Stimulated activated CD8-positive, alpha-beta memory T cell treated with anti-CD3 and anti-CD28 coated beads, Interleukin-15, amount 100 ng/mL, for 48 hours (primary cell): ENCODE measurements at places on chromosomes 2 and 18.

- DNase-seq: peak; percentile 46
These were observed 234.4 kb upstream of the EPAS1 start for GRCh38 chr2:46062637-46063412.

- DNase-seq: no peak
These were observed 154.0 kb downstream of the LAMA1 start for GRCh38 chr18:6963452-6964097.

DNA sequence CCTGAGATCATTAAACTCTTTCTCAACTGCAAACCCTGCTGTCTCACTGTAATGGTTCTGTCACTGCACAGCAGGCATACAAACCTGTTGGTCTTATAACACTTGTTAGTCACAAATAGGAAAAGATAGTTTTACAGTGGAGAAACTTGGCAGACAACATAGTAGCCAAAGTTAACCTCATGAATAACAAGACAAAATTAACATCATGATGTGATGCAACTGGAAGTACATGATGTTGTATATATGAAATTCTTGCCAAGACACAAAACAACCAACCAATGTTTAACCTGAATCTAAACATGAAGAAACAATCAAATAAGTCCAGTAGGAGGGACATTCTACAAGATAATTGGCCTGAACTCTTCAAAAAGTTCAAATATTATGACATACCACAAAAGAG lies 189.3 kb downstream of the RNF152 start:
- no peak for DNase-seq

DNA sequence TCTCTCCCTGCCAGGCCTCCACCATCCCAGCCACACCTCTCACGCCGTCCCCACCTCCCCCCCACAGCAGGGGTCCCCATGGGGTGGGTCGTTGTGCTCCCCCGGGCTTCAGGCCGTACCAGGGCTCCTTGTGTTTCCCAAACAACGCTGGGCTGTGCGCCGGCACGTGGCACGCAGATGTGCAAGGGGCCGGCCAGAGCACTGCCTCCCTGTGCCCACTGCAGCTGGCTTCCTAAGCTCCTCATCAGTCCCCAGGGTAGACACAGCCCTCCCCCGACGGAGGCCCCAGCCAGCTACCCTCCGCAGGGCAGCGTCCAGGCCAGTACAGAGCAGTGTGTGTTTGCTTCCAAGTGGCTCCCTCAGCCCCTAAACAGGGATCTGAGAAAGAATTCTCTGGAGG lies 34.0 kb downstream of the BIN1 start:
- DNase-seq: no peak

DNA sequence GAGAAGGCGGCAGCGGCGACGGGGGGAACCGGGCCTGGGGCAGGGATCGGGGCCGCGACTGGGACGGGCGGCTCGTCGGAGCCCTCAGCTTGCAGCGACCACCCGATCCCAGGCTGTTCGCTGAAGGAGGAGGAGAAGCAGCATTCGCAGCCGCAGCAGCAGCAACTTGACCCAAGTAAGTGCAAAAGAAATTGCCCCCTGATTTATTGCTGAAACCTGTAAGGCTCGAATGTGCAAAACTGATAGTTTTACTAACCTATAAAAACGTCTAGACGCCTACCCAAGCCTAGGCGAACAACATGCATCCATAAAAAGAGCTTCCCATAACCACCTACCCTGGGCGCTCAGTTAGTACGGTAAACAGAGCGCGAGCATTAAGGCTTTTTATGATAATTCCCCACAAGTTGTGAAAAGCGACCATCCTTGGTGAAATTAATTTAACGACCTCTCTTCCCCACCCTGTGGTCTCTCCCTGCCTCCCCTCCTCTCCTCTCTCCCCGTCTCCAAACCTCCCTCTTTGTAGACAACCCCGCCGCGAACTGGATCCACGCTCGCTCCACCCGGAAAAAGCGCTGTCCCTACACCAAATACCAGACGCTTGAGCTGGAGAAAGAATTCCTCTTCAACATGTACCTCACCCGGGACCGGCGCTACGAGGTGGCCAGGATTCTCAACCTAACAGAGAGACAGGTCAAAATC lies 1.0 kb downstream of the HOXD9 start:
- no peak for DNase-seq

GRCh38 chr2:105943977-105944376 lies 199.3 kb downstream of the NCK2 start:
- DNase-seq: no peak

DNA sequence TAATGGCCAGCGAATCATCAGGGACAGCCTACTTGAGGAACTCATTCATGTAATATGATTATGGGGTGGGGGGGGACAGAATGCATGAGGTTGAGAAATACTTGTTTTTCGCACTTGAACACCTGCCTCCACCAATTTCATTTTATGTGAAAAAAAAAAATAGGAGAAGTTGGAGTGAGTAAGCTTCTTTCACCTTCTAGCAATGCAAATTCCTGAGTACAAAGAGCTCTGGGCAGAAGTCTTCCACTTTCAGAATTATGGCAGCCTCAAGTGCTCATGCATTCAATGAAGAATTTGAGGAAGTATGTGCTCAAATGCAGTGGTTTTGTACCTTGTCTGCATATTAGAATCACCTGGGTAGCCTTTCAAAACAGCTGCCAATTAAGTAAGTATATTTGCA lies 40.1 kb upstream of the GPD2 start:
- DNase-seq: no peak

- no peak for DNase-seq
These were observed 62.9 kb downstream of the KCNE4 start for GRCh38 chr2:223114917-223115316.

GRCh38 chr2:13543550-13543949 lies 826.8 kb downstream of the TRIB2 start:
- no peak for DNase-seq

GRCh38 chr2:120949027-120949956 lies 213.6 kb downstream of the GLI2 start:
- DNase-seq: no peak

DNA sequence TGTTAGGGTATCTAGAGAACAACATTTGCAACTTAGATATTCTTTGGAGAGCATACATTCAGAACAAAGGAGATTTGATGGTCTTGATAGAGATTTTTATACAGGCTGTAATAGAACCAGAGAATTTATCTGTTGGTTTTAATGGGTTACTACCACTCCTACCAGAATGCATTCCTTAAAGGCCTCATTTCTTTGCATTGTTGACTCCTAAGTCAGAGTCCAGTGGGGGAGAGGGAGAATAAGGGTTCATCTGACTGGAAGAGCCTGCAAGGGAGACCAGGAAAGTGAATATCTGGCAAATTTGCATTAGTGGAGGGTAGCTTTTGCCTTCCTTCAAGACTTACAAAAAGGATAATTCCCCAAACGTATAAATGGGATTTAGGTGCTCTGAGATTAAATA lies 29.7 kb downstream of the AGPS start:
- DNase-seq: no peak

DNA sequence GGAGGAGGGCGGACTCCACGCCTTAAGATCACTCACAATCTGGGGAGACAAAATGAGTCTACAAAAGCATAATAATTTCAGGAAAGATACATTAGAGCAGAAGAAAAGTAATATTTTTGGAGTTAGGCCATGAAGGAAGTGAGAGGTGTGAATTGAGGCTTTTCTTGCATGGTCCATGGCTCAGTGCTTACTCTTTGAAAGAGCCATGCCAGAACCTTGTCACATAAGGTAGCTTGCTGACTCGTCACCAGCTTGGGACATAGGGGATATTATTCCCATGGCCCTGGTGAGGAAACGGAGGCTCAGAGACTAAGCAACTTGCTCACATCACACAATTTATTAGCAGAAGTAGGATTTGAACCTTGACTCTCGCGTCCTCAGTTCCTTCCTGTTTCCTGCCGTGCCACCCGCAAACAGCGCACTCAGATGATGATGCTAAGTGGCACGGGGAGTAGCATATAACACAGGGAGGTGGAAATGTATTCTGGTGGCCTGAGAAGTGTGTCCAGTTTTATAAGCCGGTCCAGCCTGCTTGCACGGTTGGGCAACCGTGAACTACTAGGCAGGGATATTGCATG lies 312.2 kb upstream of the EPAS1 start:
- DNase-seq: no peak

DNA sequence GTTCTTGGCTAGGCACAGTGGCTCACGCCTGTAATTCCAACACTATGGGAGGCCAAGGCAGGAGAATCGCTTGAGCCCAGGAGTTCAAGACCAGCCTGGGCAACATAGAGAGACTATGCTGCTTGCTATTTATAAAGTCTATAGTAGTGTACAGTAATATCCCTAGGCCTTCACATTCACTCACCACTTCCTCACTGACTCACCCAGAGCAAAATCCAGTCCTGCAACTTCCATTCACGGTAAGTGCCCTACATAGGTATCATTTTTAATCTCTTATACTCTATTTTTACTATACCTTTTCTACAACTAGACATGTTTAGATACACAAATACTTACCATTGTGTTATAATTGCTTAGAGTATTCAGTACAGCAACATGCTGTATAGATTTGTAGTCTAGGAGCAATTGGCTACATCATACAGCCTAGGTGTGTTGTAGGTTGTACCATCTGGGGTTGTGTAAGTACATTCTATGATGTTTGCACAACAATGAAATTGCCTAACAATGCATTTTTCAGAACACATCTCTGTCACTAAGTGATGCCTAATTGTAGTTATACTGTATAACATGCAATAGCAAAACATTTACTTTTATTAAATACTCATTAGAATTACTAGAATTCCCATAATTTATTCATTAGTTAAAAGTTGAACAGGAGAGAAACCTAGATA lies 8.8 kb downstream of the DHX57 start:
- DNase-seq: no peak

- no peak for DNase-seq
These were observed 56.9 kb downstream of the COMMD1 start for GRCh38 chr2:61962095-61962984.

- no peak for DNase-seq
These were observed 94.6 kb downstream of the TLK1 start for GRCh38 chr2:171066110-171066509.

DNA sequence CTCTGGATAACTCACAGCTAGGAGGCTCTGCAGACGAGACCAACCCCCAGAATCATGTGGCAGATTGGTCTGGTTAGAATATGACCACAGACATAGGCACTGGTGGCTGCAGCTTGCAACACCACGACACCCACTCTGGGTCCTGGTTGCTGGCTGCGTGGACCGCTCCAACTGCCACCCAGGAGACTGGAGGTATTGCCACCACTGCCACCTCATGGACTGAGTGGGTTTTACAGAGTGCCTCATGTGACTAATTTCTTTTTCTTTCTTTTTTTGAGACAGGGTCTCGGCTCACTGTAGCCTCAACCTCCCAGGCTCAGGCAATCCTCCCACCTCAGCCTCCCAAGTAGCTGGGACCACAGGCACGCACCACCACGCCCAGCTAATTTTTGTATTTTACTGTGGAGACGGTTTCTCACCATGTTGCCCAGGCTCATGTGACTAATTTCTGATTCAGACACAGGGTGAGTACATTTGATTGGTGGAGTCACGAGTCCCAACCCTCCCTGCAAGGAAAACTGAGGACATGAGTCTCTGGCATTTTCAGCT lies 29.9 kb upstream of the NT5DC4 start:
- DNase-seq: no peak

DNA sequence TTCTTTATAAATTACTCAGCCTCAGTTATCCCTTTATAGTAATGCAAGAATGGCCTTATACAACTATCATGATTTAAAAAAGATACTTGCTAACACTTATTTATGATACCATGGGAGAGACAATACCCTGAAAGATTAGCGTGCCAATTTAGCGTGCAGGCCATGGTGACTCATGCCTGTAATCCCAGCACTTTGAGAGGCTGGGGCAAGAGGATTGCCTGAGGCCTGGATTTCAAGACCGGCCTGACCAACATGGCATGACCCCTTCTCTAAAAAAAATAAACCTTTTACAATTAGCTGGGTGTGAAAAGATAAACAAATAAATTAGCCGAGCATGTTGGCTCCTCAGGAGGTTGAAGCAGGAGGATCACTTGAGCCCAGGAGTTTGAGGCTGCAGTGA lies 493.4 kb upstream of the FSIP2 start:
- no peak for DNase-seq

DNA sequence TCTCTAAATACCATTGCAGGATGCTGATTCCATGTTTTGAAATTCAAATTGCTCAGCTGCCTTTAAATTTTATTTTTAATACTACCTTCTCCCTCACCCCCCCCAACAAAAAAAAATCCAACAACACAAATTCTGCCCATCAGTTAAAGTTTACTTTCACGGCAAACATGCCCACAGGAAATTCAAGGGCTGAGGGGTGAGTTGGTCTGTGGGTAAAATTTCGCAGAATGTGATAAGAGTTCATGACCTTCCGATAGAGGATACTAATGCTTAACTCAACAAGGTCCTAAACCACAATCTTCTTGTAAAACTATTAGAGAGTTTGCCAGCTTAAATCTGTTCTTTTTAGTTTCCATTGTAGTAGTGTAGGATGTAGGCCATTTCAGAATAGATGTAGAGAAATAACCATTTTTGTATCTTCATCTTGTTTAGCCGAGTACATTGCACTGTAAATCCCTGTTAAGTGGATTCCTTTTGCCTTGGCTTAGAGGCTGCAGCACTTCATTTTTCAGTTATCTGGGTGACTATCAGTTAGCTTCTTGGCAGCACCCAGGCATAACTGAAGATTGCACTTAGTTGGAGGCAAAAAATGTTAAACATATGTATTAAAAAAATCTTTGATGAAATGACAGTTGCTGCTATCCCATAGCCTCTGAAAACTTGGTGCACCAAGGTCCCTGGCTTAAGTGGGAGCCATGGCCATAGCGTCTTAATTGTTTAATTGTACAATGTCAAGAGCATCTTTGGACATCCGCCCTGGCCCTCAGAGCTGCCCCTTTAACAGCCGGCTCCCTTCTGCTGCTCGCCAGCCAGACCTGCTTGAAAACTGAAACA lies 232.3 kb downstream of the HAUS1 start:
- DNase-seq: no peak

- no peak for DNase-seq
These were observed 177.5 kb downstream of the GFPT1 start for GRCh38 chr2:69209482-69209881.

DNA sequence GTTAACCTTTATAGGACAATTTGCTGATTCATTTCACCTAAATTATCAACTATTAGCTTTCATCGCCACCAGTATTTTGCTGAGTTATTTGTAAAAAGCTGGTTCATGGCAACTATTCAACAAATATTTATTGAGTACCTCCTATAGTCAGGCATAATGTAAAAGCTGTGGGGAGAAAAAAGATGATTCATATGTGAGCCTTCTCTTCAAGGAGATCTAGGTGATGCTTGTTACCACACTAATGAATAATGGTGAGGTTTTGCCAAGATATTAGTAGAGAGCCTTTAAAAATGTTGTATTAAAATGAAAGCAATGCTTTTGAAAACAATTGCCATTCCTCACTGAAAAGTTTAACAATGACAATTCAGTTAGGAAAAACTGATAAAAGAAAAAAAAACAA lies 187.8 kb downstream of the ANKRD44 start:
- DNase-seq: no peak

DNA sequence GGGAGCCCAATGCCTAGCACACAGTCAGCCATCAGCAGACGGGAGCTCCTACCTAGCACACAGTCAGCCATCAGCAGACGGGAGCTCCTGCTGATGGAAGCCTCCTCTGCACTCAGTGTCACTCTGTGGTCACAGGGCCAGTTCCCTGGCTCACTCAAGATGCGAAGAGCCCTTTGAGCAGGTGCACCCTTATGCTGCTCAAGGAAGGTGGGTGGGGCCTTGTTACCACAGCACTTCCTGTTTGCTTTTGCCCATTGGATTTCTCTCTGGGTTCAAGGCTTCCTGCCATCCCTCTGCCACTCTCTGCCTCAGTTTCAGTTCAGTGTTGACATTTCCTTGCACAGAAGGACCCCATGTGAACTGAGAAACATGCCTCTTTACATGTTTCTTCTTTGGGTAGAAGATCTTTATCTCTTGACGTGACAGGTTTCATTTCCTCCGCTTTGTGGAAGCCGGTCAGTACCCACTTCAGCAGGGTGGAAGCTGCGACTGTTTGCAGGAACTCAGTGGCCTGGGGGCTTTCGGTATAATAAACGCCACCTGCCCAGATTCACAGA lies 11.6 kb downstream of the TRIB2 start:
- peak; percentile 14 for DNase-seq
